ENCODE measurements at places on chromosomes 3 and 15.

DNA sequence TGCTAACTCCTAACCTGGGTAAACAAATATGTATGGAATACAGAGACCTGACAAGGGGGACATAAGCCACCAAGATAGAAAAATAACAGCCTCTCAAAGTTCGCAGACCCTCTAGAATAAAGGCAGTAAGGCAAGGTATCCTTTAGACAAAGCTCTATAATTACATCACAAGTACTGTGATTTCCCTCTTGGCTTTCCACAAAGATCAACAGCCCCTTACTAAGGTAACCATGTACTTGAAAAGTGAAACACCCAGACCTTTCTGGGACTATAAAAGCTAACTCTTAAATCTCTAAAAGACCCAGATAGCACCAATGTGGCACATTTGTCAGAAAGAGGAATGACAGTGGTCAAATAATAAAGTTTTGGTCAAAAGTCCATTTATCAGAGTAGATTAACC is 51.9 kb downstream of the TBL1XR1 start:
- DNase-seq: no peak

- DNase-seq: no peak
Measured at GRCh38 chr3:44237665-44238064, 4.0 kb upstream of the TOPAZ1 start.

DNA sequence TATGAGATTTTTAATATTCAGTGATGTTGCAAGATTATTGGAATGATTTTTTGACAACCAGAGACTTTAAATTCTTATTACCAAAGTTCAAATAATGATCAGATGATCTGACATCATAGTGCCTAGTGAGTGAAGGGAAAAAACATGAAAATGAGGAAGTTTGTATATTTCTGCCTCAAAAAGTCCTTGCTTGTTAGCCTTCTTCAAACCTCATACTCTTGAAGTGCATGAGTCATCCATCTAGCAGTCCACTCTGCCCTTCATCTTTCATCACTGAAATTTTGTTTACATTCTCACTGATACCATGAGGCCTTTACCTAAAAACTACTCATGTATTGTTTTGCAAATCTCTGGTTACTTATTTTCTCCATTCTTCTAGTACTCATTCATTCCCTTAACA is 23.9 kb upstream of the OR5H6 start:
- DNase-seq: no peak

- no peak for DNase-seq
Measured at GRCh38 chr15:81029414-81030300, 28.9 kb downstream of the TLNRD1 start.

GRCh38 chr3:183653209-183654064 is 18.0 kb downstream of the KLHL24 start:
- no peak for DNase-seq

- no peak for DNase-seq
Measured at GRCh38 chr15:40618906-40619305, 24.9 kb downstream of the KNL1 start.

GRCh38 chr15:72184165-72184811 is 13.3 kb downstream of the GRAMD2A start:
- DNase-seq: no peak

Measured in heart right ventricle (tissue), 16 donors.